ENCODE measurements at places on chromosomes 11 and 22.
A peak's percentile ranks its signal among the peaks of the same experiment; 100 is the strongest.

GRCh38 chr22:27507935-27508526, 293.5 kb downstream of the MN1 start:
- no peak for DNase-seq
- no peaks in the 10 kb centered on the region for H3K4me1 ChIP-seq
- H3K36me3 ChIP-seq = no peaks in the 10 kb centered on the region
- no peak overlapping the region for H3K27ac ChIP-seq
- no peak overlapping the region for H3K4me3 ChIP-seq
- no peaks in the 10 kb centered on the region for H3K27me3 ChIP-seq

GRCh38 chr22:41801147-41801819, 804 bp downstream of the CCDC134 start:
- H3K36me3 ChIP-seq = no peaks in the 10 kb centered on the region
- peak overlapping the region; percentile 87 for H3K27ac ChIP-seq
- H3K4me3 ChIP-seq = peak overlapping the region; percentile 51
- H3K4me1 ChIP-seq = no peaks in the 10 kb centered on the region

- H3K27ac ChIP-seq = no peak overlapping the region
- no peaks in the 10 kb centered on the region for H3K4me1 ChIP-seq
- no peak for DNase-seq
- H3K27me3 ChIP-seq = no peaks in the 10 kb centered on the region
- H3K36me3 ChIP-seq = no peaks in the 10 kb centered on the region
- H3K4me3 ChIP-seq = peak overlapping the region; percentile 25
These were observed 425.6 kb downstream of the SHANK2 start for GRCh38 chr11:70826541-70827335.

- no peaks in the 10 kb centered on the region for H3K36me3 ChIP-seq
- no peaks in the 10 kb centered on the region for H3K27me3 ChIP-seq
- DNase-seq = no peak
- no peak overlapping the region for H3K27ac ChIP-seq
These were observed 34.9 kb upstream of the CD82 start for GRCh38 chr11:44530413-44531115.

GRCh38 chr11:76824083-76824939, 36.4 kb upstream of the ACER3 start:
- H3K36me3 ChIP-seq = no peaks in the 10 kb centered on the region
- no peaks in the 10 kb centered on the region for H3K27me3 ChIP-seq
- no peak overlapping the region for H3K27ac ChIP-seq
- H3K4me3 ChIP-seq = no peak overlapping the region
- no peak for DNase-seq

- DNase-seq = no peak
- no peaks in the 10 kb centered on the region for H3K27me3 ChIP-seq
- no peak overlapping the region for H3K27ac ChIP-seq
- H3K36me3 ChIP-seq = no peaks in the 10 kb centered on the region
These were observed 171.2 kb upstream of the ZBED5 start for GRCh38 chr11:11029027-11029426.

DNA sequence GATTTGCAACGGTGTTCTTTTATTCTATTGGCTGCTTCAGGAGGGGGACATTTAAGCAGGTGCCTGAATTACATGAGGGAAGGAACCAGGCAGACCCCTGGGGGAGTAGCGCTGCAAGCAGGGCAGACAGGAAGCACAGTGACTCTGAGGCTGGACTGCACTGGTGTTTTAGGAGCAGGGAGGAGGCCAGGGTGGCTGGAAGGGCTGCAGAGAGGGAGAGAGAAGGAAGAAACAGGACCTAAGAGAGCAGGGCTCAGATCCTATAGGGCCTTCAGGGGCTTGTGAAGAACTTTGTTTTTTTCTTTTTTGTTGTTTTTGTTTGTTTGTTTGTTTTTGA, 62.5 kb upstream of the SORL1-AS1 start:
- H3K27ac ChIP-seq = no peak overlapping the region
- H3K4me3 ChIP-seq = no peak overlapping the region
- no peaks in the 10 kb centered on the region for H3K36me3 ChIP-seq
- no peaks in the 10 kb centered on the region for H3K27me3 ChIP-seq
- no peaks in the 10 kb centered on the region for H3K4me1 ChIP-seq

GRCh38 chr11:74371269-74372052, 26.8 kb downstream of the PGM2L1 start:
- H3K36me3 ChIP-seq = no peaks in the 10 kb centered on the region
- H3K4me1 ChIP-seq = no peaks in the 10 kb centered on the region
- H3K27me3 ChIP-seq = no peaks in the 10 kb centered on the region
- no peak for DNase-seq
- H3K27ac ChIP-seq = no peak overlapping the region
- H3K4me3 ChIP-seq = no peak overlapping the region

- H3K4me1 ChIP-seq = peaks cover 30% of the 10 kb centered on the region
- no peaks in the 10 kb centered on the region for H3K27me3 ChIP-seq
- DNase-seq = no peak
These were observed 486 bp downstream of the NAP1L4 start for GRCh38 chr11:2991452-2992233.

GRCh38 chr11:17923217-17923616, 89.6 kb downstream of the SERGEF start:
- no peaks in the 10 kb centered on the region for H3K4me1 ChIP-seq
- H3K4me3 ChIP-seq = no peak overlapping the region
- no peak for DNase-seq
- H3K27me3 ChIP-seq = no peaks in the 10 kb centered on the region
- H3K27ac ChIP-seq = no peak overlapping the region

GRCh38 chr11:765025-765801, 12.1 kb downstream of the GATD1 start:
- DNase-seq = peak; percentile 67
- H3K4me3 ChIP-seq = no peak overlapping the region
- no peaks in the 10 kb centered on the region for H3K4me1 ChIP-seq
- no peaks in the 10 kb centered on the region for H3K27me3 ChIP-seq

DNA sequence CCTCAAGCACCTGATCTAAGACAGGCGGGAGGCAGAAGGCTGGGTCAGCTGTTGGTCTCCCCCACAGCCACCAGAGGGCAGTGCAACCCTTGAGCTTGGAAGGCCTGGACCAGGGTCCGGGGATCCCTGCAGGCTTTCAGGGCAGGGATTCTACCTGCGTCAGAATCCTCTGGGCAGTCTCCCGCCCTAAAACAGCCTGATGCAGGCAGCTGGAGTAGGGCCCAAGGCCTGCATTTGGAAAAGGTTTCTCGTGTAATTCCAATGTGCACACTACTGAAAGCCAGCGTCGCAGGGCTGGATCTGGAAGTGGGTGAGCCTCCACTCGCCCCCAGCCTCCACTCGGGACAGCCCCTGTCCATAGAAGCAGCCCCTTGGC, 31.8 kb downstream of the BID start:
- H3K27me3 ChIP-seq = no peaks in the 10 kb centered on the region
- no peak overlapping the region for H3K4me3 ChIP-seq
- no peaks in the 10 kb centered on the region for H3K36me3 ChIP-seq
- no peak overlapping the region for H3K27ac ChIP-seq
- DNase-seq = peak; percentile 43
- H3K4me1 ChIP-seq = no peaks in the 10 kb centered on the region

- DNase-seq = no peak
- H3K4me1 ChIP-seq = no peaks in the 10 kb centered on the region
- H3K4me3 ChIP-seq = no peak overlapping the region
- H3K27ac ChIP-seq = no peak overlapping the region
These were observed 10.2 kb upstream of the SCN4B start for GRCh38 chr11:118162846-118163245.

DNA sequence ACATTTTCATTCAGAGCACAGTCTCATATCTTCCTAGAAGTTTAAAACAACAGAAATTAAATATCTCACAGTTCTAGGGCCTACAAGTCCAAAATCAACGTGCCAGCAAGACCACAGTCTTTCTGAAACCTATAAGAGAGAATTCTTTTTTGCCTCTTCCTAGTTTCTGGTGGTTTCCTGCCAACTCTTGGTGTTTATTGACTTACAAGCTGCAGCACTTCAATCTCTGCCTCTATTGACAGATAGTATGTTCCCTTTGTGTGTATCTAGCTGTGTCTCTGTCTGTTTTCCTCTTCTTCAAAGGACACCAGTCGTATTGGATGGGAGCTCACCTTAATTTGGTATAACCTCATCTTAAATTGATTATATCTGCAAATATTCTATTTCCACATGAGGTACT, 347.5 kb downstream of the DCDC1 start:
- no peaks in the 10 kb centered on the region for H3K4me1 ChIP-seq
- no peaks in the 10 kb centered on the region for H3K36me3 ChIP-seq
- DNase-seq = no peak
- H3K4me3 ChIP-seq = no peak overlapping the region
- H3K27ac ChIP-seq = no peak overlapping the region

Data from pancreas (tissue), 10 donors.